ENCODE measurements at places on chromosomes 3 and 15.

DNA sequence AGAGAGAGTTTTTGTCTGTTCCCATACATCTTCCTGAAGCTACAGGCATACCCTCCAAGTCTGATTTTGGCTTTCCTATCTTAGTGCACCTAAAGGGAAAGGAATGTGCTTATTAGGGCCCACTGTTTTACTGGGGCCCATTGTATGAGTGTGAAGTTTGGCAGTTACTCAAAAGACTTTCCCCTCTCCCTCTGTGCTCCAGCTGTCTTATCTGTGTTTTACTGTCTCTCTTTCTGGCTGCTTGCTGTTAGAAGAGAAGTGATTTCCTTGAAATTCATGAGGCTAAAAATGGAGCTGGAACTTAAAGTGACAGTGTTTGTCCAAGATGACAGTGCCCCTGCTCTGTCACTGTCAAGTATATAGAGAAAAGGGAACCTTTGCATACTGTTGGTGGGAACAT lies 436.2 kb downstream of the OCA2 start:
- no peak for DNase-seq

- DNase-seq: no peak
Observed at GRCh38 chr3:52208556-52208955, 10.6 kb downstream of the ALAS1 start.

DNA sequence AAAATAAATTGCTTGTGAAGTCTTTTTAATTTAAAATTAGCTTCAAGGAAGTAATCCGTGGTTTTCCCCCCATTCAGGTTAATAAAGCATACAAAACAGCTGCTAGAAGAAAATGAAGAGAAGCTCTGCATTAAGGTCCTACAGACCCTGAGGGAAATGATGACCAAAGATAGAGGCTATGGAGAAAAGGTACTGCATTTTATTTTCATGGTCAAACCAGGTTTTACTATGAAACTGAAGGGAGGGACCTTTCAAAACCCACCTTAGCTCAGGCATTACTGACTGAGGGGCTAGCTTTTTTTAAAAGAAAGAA lies 218.5 kb downstream of the ITPR1 start:
- DNase-seq: no peak

DNA sequence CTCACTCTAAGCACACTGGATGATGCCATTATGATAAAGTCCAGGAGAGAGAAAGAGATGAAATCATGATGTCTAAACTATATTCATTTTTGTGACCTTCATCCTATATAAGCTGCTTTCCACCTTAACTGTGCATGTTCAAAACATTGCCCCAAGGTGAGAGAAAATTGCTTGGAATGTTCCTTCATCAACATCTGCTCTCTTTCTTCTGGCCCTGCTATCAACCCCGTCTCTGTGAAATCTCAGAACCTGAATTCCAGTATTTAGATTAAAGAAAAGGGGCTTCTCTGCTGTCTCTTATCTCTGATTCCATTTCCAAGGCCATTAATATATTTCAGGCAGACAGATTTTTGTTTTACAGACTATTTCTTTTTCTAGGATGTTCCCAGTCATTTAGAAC lies 47.3 kb upstream of the PHLDB2 start:
- no peak for DNase-seq

DNA sequence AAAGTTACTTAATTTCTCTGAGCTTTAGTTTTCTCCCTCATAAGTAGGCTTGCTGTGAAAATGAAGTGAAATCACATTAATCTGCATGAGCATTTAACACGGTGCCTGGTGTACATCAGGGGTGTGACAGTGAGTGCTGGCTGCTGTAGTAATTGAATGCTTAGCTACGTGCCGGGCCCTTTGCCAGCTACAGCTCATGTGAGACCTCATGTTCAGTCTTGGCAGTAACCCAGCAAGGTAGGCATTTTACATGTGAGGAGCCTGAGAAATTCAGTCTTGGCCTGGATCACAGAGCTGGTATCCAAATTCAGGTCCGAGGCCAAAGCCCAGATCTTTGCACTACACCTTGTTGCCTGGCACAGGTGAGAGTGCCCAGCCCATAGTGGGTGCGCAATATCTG lies 9.1 kb downstream of the GHRL start:
- no peak for DNase-seq

DNA sequence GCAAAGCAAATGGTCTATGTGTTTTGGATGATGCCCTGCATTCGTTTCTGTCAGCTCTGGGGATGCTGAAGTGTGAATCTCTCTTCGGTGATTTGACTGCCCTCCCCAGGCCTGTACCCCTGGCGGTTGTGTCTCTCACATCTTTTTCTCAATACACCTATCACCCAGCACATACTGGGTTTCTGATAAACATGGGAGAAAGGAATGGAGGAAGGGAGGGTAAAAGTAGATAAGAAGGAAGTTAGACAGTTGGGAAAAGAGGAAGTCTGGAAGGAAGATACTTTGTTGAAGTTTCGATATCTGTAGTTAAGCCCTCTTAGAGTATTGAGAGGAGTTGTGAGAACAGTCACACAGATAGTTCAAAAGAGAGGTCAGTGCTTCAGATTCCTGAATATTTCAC lies 35.8 kb upstream of the LRTM1 start:
- no peak for DNase-seq

GRCh38 chr3:50708620-50709019 lies 33.9 kb downstream of the DOCK3 start:
- DNase-seq: peak; percentile 17

DNA sequence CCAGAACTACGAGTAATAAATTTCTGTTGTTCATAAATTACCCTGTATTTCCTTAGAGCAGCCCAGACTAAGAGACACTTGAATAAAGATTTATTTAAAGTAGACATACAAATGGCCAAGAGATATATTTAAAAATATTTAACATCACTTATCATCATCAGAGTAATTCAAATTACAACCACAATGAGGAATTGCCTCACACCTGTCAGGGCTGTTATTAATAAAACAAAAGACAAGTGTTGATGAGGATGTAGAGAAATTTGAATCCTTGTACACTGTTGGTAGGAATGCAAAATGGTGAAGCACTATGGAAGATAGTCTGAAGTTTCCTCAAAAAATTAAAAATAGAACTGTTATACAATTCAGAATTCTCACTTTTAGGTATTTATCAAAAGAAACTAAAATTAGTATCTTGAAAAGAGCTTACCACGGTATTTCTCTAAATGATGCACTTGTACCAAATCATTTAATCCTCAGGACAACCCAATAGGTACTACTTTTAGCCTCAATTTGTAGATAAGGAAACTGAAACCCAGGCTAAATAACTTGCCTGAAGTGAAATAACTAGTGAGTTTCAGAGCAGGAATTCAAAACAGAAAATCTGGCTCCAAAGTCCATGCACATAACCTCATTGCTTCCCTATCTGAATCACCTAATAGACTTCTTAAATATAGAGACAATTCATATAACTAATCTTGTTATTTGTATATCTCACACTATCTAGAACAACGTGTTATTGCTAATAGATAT lies 69.4 kb downstream of the ZBTB20 start:
- DNase-seq: no peak

- DNase-seq: no peak
Observed at GRCh38 chr15:101810876-101811275, 1.1 kb upstream of the OR4F15 start.

- DNase-seq: peak; percentile 30
Observed at GRCh38 chr3:43162230-43163084, 56.6 kb upstream of the POMGNT2 start.

DNA sequence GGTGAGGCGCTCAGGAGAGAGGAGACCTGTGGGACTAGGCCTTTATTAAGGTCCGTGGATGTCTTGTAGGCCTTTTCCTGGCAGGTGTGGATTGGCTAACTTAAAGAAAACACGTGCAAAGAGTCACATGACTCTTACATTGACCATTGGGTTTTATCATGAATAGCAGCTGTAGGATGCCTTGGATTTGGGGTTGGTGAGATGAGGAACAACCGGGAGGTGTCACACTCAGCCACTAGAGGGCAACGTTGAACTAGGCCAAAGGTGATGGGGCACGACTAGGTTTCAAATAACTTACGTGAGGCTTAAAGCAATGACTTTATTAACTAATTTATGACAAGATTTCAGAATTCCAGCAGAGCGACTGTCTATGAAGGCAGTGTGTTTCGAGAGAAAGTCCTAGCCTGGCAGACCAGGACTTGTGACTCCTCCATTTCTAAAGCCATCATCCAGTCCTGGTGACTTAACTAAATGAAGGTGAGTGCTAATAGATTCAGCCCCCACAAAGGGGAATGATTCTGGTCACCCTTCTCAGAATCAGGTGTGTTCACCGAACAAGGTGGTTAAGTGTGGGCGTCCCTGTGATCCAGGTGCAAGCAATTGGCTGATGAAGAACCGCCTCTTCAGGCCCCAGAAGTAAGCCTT lies 345.6 kb downstream of the MCTP2 start:
- DNase-seq: peak; percentile 61

DNA sequence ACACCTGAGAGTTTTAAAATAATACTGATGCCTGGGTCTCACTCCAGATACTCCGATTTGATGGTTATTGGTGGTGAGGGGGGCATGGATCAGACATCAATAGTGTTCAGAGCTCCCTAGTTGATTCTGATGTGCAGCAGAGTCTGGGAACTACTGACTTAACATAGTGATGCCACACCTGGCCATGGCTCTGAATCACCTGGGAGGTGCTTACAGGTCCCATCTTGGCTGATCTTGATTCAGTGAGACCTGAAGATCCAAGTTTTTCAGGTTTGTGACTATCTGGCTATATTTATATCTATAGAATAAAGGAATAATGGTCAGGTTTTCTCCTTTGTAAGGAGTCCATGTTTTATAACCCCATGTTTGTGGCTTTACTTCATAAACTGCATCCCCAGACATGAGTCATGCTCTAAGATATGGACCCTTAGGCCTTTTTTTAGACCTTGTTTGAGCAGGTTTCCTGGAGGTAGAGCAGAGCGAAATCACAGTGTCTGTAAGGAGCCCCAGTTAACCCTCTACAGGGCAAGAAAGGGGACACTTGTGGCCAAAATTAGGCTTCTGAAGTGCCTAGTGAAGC lies 101.4 kb downstream of the LARS2 start:
- DNase-seq: no peak

DNA sequence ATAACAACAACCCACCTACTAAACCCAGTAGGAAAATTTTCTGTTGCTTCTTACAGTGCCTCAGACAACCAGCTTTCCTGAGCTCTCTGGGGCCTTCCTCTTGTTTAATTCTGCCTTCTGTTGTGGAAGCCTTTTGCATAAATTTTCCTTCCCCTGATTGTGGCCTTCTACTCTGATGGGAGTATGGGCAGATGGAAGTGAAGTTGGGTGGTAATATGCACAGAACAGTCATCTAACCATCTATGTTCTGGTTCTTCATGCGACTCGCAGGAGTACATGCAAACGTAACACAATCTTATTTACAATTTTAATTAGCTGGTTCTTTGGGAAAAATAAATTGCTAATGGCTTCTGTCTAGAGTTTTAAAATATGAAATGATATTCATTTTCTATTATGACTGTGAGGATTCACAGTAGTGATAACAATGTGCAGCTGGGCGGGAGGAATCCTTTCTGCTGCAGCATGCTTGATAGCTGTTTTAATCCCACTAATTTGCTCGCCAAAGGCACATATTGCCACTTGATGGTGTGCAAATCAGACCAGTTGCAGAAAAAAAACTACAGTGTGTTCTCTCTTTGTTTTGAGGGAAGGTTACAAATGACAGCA lies 311.5 kb upstream of the ROPN1 start:
- no peak for DNase-seq

DNA sequence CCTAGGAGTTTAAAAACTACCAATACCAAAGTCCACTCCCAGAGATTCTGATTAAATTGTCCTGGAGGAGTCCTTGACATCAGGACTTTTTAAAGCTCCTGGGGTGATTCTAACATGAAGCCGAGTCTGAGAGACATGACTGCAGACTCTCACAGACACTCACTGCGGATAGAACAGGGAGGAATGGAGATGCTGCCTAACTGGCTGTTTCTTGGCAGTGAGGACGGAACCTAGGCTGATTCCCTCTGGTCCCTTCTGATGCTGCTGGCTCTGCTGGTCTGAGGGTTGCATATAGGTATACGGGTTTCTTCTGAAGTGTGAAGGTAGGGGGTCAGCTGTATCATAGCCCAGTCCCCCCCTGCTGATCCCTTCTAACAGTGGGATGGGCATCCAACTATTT lies 1.3 kb upstream of the HRG start:
- no peak for DNase-seq

DNA sequence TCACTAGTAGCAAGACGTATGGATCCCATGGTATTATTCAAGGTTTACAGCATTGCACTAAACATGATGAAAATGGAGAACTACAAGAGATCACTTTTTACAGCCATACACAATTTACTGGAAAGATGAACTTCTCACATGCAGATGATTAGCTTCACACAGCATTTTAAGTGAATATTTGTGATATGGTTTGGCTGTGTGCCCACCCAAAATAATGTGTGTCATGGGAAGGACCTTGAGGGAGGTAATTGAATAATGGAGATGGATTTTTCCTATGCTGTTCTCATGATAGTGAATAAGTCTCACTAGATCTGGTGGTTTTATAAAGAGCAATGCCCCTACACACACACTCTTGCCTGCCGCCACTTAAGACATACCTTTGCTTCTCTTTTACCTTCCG lies 662.0 kb upstream of the CCDC54 start:
- DNase-seq: no peak

DNA sequence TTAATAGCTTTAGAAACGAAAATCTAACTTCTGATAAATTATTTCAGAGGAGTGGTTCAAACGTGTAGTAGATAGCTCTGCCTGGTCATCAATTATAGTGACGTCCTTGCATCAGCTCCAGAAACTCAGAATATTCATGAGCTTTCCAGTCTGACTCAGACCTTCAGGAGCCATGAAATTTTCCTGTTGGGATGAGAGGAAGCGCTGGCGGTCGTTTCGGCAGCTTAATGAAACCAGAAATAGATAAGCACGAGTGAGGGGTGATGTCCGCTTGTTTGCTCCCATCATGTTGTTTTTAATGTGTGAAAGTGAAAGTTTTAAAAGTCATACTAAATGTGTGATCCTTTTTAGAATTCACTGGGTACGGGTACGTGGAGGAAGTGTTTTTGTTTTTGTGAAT lies 141.1 kb downstream of the PGPEP1L start:
- DNase-seq: no peak

DNA sequence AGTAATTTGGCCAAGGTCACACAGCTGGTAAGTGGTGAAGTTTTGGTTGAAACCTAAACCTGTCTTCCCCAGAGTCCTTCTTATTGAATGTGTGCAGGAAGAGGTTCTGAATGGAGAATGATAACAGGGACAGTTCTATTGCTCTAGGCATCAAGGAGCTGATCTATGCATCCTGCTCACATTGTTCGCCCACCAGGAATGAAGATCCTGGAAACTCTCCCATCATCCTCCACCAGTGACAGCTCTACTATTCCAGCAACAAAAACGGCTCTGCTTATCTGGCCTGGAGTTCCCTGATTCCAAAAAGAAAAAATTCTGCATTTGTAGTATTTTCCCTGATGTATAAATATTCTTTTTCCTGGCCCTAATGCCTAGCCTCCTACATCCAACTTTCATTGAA lies 16.4 kb upstream of the TNFAIP8L3 start:
- no peak for DNase-seq

DNA sequence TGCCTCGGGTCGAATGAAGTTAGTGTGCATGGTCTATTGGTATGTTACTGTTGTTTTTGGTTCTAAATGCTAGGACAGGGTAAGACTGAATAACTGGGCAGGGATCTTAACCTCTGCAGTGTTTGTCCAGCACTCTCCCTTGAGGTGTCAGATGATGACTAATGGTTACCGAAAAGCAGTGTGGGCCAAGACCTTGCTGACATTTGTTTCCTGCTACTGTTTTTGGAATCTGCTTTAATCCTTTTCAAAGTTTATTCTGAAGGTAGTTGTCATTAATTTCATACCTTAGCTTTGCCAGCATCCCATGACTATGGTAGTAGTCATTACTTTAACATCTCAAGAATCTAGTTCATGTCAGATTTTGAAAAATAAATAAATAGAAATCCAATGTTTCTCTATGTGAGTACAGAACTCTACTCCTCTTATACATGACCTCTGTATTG lies 117.0 kb downstream of the P3H2 start:
- DNase-seq: no peak
